ENCODE measurements at places on chromosomes 7 and 10.

DNA sequence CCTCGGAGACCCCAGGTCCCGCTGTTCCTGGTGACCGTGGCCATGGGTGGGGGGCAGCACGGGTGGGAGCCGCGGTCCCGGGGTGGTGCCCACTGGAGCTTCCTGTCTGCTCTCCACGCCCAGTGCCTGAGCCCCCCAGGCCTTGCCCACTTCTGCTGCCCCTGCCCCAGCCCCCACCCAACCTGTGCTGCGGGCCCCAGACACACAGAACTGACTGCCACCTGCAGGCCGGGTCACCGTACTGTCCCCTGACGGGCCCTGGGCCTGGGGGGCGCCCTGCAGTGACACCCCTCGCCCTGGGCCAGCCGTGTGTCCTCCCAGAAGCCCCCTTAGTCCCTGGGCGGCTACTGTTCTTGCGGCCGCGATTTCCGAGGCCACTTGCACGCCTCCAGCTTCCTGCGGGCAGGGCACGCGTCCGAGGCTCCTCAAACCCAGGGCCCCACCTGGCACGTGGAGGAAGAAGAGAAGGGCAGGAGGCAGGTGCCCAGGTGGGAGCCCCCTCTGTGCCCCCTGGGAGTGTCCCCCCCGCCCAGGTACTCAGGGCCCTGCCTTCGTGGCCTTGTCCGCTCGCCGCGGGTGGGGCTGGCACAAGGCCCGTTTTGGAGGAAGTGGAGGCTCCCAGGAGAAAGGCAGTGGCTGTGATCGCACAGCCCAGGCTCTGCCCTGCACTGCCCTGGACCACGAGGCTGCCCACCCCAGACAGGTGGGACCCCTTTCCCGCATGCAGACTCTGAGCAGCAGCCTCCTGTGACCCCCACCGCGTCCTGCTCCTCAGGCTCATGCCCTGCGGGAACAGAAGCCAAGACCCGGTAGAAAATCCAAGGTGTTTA lies 10.4 kb downstream of the TMEM184A start:
- no peak for DNase-seq

DNA sequence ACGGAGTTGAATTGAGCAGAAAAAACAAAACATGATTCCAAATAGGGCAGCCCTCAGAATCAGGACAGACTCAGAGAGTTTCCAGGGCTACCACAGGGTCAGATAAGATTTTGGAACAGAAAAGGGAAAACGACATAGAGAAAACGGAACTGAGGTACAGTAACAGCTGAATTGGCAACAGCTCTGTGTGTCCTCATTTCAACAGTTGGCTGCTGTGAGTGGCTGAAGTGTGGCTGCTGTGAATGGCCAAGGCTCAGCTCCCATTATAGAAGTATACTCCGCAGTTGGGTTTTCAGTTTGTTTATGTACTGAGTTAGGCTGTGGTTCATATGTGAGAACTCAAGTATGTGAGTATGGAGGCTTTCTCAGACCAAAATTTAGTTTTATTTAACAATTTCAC lies 32.0 kb downstream of the ANTXRL start:
- DNase-seq = no peak

GRCh38 chr10:31291123-31291522 lies 27.9 kb upstream of the ZEB1 start:
- no peak for DNase-seq

DNA sequence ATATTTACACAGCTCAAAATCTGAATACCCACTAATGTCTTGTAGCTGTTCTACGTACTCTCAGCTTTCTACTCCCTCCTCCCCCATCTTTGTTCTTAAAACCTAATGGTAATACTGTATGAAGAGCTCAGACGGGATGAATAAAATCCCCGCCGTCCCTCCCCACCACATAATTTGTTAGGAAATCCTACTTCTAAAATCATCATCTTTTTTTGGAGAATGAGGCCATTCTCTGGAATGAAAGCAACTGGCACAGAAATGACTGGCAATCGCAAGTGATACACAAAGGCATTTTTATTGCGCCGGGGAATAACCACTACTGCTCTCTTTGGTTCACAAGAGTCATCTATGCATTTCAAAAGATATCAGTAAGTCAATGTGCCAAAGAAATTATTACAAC lies 27.3 kb downstream of the SLC35B4 start:
- DNase-seq = no peak

DNA sequence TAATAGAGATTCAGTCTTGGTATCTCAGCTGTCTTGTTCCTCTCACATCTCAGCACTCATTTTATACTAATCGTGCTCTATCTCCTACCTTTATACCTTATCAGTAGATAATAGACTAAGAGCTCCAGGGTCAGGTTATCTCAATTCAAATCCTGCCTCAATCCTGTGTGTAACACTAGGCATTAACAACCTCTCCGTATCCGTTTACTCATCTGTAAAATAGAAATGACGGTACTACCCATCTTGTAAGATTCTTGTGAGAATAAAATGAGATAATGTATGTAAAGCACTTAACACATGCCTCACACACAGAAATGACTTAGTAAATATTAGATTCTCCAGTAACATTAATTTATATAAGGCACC lies 622 bp upstream of the P4HA1 start:
- no peak for DNase-seq

GRCh38 chr10:27720529-27720928 lies 25.1 kb downstream of the MKX start:
- DNase-seq = no peak

DNA sequence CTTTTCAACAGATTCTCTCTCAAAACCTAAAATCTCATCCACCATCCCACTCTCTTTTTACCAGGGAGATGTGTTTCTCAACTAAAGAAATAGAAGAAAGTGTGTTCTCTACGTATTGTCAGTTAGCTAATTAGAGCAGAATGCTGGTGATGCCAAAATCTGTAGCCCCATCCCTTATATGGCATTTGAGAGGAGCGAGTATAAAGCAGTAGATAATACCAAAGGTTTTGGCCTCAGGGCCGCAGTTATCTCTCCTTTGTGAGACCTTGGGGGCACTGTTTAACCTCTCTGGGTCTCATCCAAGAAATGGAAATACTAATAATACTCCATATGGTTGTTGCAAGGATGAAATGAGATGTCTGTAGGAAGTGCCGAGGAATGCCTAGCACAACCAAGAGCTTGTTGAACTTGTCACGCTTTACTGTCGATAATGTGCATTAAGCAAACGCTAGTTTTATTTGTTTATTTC lies 456 bp upstream of the DLD start:
- no peak for DNase-seq

GRCh38 chr10:10993785-10994184 lies 23.9 kb upstream of the CELF2 start:
- DNase-seq = no peak

- no peak for DNase-seq
Observed at GRCh38 chr7:42338916-42339540, 102.0 kb upstream of the GLI3 start.

- DNase-seq = no peak
Observed at GRCh38 chr7:99794585-99795502, 10.9 kb upstream of the CYP3A4 start.

DNA sequence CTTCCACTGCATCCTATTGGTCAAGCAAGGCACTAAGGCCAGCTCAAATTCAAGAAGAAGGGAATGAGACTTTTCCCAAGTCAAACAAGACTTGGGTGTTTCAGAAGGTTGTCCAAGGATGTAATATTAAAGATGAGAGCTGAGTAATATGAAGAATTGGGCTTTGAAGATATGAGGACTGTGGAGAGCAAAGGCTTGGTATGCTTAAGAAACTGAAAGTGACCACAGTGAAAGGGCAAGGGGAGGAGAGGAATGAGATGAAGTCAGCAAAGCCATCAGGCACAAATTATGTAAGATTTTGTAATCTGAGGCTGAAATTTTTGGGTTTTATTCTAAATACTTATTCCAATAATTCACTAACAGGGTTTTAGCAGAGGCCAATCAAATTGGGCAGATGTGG lies 38.6 kb upstream of the NPY start:
- no peak for DNase-seq

DNA sequence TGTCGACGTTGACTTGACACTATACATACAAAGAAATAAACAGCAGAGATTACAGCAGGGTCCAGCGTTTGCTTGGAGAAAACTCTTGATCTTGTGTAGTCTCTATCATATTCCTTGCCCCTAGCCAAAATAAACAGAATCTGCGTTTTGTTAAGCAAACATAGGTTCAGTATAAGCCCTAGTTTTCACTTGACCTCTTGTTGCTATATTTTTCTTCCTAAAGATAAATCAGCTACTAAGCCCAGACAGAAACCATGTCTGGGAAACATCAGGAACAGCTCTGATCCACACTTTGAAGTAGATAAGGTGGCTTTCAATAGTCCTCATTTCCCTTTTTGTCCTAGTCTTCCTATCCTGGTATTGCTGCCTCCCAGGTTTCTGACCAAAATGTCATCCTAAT lies 328.2 kb upstream of the MAGI2 start:
- no peak for DNase-seq

DNA sequence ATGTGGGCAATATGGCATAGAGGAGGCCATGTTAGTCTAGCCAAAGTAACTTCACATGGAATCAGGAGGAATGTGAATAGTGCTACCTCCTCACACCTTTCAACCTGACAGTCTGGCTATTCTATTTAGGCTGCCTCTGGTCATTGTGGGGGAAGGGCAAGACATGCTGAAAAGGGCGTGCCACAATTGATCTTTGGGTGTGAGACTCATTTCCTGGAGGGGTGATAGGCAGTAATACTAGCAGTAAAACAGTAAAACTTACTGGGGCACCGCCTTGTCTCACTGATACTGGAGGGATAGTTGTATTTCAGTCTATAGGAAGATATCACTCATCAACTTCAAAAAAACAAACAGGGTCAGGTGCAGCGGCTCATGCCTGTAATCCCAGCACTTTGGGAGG lies 88.7 kb downstream of the TMEM168 start:
- no peak for DNase-seq

DNA sequence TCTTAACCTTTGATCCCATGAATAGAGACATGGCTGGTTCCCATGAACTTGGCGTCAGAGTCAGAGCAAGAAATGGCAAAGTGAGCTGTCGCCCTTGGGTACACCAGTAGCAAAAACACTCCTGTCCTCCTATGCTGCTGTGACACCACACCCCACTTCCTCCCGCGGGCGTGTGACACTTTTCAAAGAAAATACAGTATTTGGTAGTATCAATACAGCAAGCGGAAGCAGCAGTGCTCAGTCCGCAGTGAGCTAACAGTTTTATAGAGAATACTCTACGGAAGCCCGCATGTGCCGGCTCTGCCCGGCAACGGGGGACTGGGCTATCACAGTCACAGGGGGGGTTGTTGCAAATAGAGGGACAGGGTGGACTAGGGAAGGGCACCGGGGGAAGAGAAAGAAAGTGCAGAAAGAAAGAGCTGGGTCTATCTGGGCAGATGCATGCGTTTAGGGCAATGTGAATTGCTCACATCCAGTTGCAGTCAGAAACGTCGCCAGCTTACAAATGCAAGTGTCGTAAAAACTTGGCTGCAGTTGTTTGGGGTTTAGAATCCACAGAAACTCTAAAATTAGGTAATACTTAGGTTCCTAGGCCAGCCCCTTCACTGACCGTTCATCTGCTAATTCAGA lies 49.8 kb downstream of the PRKCQ start:
- DNase-seq = peak; percentile 56

DNA sequence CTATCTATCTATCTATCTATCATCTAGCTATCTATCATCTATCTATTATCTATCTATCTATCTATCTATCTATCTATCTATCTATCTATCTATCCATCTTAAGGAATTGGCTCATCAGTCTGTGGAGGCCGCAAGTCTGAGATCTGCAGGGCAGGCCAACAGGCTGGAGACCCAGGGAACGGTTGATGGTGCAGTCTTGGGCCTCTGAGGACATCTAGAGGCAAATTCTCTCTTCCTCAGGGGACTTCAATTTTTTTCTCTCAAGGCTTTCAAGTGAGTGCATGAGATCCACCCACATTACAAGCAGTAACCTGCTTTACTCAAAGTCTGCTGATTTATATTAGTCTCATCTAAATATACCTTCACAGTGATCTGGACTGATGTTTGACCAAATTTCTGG lies 197.0 kb downstream of the GLRX3 start:
- no peak for DNase-seq

DNA sequence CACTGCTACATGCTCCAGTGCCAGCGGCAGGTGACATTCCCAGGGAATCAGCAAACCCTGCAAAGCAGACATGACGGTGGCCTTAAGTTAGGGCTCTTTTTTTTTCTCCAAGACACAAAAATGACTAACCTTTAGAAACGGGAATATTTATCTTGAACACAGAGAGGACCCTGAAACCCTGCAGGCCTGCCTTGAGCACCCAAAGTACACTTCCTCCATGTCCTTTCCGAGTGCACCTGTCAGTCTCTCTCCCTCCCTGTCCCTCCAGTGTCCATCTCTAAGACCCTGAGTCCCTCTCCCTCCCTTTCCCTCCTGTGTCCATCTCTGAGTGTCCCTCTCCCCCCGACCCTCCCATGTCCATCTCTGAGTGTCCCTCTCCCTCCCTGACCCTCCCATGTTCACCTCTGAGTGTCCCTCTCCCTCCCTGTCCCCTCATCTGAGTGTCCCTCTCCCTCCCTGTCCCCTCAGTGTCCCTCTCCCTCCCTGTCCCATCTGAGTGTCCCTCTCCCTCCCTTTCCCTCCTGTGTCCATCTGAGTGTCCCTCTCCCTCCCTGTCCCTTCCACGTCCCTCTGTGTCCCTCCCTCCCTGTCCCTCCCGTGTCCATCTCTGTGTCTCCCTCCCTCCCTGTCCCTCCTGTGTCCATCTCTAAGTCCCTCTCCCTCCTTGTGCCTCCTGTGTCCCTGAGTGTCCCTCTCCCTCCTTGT lies 51.2 kb upstream of the CAMK2B start:
- no peak for DNase-seq

DNA sequence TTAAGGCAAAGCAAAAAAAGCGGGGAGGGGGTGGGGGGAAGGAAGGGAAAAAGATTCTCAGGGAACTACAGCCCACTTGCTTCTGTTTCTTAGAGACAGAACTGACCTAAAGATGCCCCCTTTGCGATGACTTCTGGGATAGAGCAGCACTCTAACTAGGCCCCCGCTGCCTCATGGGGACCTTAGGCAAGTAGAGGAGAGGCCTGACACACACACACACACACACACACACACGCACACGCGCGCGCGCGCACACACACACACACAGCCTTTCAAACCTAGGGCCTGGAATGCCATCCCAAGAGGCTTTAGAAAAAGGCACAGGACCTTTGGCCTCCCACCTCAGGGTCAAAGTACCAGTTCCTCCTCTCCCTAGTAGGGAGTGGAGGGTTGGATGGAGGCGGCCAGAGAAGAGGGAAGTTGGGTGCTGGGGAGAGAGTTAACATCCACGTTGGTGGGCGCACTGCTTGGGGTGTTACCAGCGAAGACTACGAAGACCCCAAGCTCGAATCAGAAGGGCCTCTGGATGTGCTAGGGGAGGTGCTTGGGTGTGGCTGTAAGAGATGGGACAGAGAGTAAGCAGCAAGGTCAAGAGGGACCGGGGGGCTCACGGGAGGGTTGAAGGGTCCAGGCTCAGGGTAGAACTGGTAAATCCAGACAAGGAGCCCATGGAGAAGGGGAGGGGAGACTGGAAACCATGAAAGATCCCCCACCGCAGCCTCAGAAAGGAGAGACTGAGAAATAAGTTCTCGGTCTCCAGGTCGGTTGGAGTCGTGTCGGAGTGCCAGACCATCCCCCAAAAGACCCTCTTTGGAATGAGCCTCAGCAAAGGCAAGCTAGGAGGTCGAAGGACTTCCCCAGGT lies 1.2 kb upstream of the COL1A2 start:
- no peak for DNase-seq
